ENCODE measurements at places on chromosomes 2 and 18.

GRCh38 chr18:26091047-26091630 lies 726 bp upstream of the SS18 start:
- no peak for DNase-seq

DNA sequence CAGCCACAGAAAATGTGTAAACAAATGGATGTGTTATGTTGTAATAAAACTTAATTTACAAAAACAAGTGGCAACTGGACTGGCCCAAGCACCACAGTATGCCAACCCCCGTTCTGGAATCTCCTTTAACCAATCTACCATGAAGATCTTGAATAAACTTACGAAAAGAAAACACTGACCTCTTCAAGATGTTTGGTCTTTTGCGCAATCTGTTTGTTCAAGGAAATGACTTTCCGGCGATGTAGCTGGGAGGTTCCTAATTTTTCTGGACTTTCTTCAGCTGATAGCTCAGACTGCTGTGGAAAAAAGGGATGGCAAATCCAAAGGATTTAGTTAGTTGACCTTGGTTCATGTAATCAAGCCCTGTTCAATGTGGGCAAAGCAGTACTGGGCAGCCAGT lies 55.7 kb downstream of the CCDC93 start:
- no peak for DNase-seq

DNA sequence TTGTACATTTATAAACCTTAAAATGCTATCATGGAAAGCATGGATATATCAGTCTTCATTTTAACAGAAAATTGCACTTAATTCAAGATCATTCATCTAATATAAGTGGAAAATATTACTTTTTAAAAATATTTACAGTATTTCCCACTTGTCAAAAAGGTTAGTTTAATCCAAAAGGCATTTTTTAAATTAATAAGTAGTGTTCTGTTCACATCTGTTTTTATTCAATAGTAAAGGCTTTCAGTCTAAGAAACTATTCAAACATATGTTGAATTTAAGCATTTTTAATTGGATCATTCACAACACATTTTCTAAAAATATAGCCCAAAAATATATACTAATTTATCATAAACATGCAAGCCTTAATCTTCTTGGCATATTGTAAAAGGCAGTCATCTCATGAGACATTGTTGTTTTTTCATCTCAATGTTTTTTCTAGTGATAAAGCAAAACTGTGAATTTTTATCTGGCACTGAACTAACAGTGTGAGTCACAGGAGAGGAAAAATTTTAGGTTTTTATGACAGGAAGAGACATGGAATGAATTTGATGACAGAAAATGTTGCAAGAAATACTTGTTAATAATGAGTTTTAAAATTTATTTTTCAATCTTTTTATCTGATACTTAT lies 1642.5 kb upstream of the TMEFF2 start:
- DNase-seq: no peak

DNA sequence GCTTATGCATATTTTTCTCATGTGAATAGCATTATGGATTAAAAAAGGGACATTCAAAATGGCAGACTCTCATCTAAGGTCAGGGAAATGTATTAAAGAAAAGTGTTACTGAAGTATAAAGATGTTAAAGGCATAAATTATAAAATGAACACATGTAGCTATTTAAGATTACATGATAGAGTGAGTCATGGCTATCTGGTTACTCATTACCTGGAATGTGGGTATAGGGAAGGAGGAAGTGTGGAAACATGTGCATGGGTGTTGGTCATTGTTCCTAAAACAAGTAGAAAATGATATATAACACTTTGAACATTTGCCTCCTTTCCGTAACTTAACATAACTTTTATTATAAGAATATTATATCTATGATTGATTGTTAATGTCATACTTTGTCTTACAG lies 66.4 kb downstream of the MYO1B start:
- no peak for DNase-seq

DNA sequence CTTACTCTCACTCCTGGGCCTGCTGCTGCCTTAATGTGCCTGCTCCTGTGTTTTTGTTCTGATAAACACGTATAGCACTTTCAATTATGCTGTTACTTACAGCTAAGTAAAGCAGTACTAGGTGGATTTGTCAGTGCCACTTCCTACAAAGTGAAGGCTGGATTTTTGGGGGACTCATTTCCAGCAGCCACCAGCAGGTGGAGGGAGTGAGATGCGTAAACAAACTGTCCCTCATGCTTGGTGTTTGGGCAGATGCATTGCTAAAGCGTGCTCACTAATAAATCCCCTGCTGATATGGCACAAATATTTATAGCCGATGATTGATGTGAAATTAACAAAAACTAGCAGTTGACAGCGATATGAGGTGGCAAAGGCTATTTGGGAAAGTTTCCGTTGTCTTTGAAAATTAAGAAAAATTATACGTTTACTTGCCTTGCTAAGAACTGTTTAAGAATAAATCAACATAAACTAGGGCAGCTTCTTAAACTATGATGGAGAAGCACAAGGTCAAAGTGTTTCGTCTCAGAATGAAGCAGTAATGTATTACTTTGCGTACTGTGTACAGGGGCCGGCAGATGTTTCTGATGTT lies 101.7 kb downstream of the AGAP1 start:
- no peak for DNase-seq

DNA sequence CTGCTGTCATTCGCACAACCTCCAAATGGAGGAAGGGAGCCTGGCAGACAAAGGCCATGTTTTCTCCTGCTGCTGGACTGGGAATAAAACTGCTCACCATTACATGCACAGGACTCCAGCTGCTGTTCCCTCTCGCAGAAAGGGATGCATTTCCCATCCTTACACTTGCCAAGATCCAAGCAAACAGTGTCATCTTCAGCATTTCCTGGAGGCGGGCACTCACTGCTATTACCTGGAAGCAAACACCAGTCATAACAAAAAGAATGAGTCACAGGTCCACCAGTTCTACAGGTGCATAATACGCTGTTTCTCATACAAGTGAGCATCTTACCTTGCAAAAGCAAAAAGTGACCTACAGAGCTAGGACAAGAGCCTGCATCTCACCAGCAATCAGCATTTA lies 22.7 kb downstream of the IAH1 start:
- no peak for DNase-seq

- no peak for DNase-seq
Observed at GRCh38 chr2:188974164-188974563, at the start of gene COL3A1. Gene COL3A1, plus strand, starts transcription at chr2:188974373. Its CDS starts 117 bp downstream, at chr2:188974490.

- no peak for DNase-seq
Observed at GRCh38 chr2:203037026-203037425, 22.4 kb downstream of the NBEAL1 start.

DNA sequence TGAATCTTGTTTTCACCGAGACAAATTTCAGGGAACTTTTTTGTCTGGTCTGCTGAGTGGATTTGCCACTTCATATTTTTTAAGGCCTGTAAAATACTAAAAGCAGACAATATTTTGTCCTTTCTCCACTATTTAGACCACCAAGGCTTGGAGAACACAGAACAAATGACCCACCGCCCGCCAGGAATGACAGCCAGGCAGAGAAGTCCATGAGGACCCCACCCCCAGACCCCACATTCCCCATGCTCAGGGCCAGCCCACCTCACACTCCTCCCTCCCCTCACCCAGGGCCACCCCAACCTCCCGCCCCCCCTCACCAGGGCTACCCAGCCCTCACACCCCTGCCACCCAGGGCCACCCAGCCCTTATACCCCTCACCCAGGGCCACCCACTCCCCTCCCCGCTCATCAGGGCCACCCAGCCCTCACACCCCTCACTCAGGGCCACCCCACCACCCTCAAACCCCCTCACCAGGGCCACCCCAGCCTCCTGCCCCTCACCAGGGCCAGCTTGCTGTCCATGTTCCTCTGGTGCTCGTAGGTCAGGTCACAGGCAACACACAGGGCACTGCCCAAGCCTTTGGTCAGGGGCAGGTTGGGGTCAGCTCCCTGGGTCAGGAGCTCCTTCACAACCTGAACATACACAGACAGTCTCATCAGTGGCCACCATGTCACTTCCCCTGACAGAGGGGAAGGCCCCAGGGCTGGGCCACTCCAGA lies 50.6 kb downstream of the ANKMY1 start:
- no peak for DNase-seq

DNA sequence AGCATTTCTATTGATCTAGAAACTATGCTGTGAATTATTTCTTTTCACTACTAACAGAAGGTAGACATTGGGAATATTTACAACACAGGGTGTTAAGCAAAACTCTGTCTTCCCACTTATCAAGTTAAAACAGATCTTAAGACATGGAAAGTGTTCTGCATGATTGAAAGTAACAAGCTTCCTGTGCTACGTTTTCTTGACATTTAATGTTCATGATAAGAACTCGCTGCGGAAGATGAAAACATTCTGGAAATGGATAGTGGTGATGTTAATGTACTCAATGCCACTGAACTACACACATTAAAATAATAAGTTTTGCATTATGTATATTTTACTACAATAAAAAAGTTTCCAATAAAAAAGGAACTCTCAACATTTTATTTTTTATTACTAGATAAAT lies 74.4 kb upstream of the SCN7A start:
- DNase-seq: no peak

- DNase-seq: no peak
Observed at GRCh38 chr18:52312346-52312745, 27.7 kb upstream of the DCC start.

DNA sequence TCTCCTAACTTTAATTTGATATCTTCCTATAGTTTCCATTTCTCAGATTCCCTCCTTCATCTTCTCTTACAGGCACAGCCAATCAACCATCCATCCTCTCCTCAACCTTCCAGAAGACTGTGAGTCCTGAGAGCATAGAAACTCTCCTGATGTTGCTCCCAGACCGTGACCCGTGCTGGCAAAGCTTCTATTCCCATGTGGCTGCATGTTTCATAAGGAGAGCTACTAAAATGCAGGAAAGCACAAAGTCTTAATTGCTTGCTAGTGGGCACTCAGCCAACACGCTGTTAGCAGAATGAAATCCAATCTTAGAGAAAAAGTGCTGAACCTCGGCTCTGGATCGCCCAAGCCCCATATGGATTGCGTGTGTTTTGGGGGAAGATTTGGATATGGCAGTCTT lies 1244.7 kb upstream of the ZEB2 start:
- no peak for DNase-seq

DNA sequence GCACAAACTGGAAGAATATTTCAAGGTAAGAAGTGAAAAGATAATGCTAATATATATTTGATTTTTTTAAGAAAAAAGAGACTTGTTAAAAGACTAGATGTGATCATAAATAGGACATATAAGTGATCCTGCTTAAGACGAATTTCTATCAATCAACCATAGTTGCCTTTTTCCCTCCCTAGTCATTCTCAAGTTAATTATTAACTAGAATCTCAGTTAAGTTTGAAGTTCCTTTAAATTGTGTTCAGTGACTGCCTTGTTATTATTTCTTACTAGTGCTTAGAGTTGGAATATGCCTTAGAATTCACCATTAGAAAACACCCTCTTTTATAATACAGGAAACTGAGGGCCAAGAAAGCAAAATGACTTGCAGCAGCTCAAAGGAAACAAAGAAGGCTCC lies 141.5 kb upstream of the SP5 start:
- no peak for DNase-seq

- DNase-seq: no peak
Observed at GRCh38 chr2:150944315-150944714, 317.3 kb downstream of the RBM43 start.

- no peak for DNase-seq
Observed at GRCh38 chr2:10514273-10514672, 66.1 kb upstream of the ODC1 start.

- DNase-seq: no peak
Observed at GRCh38 chr2:159379181-159379580, 92.7 kb upstream of the WDSUB1 start.

DNA sequence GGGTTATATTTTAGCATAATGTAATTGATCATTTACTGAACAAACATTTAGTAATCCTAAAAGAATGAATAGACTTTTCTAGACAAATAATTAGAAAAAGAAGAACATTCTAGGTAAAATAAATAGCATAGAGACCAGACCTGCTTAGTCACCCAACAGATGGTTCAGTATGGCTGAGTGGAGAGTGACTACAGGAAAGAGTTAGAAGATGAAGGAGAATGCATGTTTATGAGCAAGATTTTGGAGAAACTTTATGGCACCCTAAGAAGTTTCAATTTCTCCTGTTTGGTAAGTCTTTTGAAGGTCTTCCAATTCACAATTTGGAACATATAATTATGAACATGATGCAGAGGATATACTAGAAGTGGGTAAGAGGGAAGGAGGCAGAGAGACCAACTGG lies 32.9 kb downstream of the FAP start:
- no peak for DNase-seq

All from cortex of kidney (tissue), 1 donor.